HT-29 (cell line): ENCODE measurements at places on chromosomes 6 and 20. TPM values are rescaled to one million over a fixed set of nuclear protein-coding genes. Genes with fewer than 3 reads are reported as not detected.

DNA sequence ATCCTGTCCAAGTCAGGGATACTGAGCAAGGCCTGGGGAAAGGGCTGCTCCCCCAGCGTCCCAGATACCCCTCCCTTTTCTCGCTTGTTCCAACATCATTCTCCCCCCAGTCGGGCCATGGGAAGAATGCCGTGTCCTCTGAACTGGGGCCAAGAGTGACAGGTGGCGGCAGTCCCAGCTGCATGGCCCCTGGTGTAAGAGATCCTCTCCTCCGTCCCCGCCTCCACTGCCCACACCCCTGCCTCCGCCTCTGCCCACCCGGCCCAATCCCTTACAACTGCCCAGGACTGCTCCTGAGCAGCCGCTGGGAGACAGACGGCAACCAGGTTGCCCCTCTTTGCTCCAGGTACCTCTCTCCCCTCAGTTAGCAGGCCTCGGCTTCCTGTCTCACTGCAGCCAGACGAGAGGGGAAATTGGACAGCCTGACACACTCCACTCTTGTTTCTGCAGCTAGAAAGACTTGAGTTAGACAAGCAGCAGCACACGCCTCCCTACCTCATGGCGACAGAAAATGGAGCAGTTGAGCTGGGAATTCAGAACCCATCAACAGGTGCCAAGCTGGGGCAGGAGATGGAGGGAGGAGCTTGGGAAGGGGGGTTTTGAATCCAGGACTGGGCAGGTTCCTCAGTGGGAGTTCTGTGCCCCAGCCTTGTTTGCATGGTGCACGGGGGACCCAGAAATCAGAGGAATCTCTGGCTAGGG, at the start of gene MYLK2:
Gene MYLK2 (plus strand): TSS at position 274 of the 702 bp plus-strand sequence. CDS start 225 bp downstream, at position 499.
- no peak for DNase-seq

DNA sequence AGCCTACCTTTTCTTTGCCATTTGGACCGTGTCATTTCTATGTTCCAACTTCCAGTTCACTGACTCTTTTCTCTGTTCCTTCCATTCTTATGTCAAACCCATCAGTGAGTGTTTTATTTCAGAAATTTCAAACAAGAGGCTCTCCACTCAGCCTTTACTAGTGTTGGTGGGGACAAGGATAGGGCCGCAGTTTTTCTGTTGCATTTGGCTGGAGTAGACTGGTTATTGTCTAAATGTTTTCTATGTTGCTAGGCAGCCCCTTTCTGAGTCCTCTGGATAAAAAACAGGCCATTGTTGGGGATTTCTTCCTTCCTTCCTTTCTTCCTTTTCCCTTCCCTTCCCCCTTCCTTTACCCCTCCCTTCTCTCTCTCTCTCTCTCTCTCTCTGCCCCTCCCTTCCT, 288.6 kb downstream of the PRKN start:
- DNase-seq, result no peak

- no peak for DNase-seq
Observed at GRCh38 chr20:1446536-1446935, 20.1 kb downstream of the NSFL1C start.

The SMLR1 gene
- total RNA-seq, result not detected in 2 replicates

The IER3 gene
- 200 and 206 TPM in 2 replicates for total RNA-seq
